ENCODE measurements at places on chromosomes 6 and 20.

GRCh38 chr6:136439514-136440190 is 110.6 kb downstream of the MAP7 start:
- DNase-seq: no peak

- DNase-seq: no peak
These were observed 332.5 kb downstream of the CD83 start for GRCh38 chr6:14450133-14450504.

DNA sequence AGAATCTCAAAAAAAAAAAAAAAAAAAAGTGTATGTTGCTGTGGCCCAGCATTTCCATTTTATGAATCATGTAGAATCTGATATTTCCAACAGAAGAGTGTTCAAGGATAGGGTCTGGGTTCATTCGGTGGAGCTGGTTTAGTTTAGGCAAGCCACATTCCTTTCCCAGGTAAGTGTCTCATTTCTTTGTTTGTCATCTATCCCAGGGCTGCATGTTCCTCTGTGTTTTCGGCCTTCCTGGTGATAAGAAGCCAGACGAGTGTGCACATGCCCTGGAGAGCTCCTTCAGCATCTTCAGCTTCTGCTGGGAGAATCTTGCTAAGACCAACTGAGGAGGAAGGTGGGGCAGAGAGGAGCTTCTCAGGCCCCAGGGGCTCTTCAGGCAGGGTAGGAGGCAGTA is 38.2 kb downstream of the NFYA start:
- no peak for DNase-seq

DNA sequence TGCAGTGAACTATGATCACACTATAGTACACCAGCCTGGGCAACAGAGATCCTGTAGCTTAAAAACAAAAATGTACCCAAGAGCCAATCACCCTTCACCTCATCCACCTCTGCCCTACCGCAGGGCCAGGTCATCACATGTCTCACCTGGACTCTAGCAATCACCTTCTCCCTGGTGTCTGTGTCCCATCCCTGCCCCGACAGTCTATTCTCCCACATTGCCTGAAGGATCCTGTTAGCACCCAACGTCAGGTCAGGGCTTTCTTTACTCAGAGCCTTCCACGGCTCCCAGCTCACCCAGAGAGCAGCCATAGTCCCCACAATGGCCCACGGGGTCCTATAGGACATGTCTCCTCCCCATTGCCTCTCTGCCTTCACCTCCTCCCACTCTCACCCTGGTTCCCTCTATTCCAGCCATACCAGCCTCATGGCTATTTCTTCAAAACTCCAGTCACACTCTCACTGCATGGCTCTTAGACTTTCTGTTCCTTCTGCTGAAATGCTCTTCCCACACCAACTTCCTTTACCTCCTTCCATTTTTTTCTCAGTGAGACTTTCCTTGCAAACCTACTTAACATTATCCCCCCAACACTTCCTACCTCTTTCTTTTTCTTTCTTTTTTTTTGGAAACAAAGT is 22.5 kb upstream of the ARFGEF2 start:
- no peak for DNase-seq

DNA sequence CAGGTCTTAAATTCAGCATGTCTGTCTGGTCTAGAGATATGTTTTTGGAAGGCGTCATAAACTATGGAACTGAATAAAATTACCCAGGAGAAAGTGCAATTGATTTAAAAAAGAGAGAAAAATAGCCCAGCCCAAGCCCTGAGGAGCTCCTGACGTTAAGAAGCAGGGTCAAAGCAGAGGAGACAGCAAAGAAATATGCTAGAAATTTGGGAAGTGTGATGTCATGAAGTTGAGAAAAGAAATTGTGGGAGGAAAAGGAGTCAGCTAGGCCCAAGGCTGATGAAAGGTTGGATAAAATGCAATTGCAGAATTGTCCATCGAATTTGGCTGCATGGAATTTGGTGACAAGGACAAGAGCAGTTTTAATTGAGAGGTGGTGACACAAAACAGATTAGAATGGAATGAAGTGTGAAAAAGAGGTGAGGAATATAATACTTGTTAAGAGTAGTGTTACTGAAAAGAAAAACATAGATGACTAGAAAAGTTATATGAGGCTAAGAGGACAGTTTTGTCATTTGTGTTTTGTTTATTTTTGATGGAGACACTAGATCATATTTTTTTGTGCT is 381.6 kb downstream of the LAMA2 start:
- no peak for DNase-seq

GRCh38 chr6:15297895-15298590 is 52.2 kb downstream of the JARID2 start:
- DNase-seq: no peak

DNA sequence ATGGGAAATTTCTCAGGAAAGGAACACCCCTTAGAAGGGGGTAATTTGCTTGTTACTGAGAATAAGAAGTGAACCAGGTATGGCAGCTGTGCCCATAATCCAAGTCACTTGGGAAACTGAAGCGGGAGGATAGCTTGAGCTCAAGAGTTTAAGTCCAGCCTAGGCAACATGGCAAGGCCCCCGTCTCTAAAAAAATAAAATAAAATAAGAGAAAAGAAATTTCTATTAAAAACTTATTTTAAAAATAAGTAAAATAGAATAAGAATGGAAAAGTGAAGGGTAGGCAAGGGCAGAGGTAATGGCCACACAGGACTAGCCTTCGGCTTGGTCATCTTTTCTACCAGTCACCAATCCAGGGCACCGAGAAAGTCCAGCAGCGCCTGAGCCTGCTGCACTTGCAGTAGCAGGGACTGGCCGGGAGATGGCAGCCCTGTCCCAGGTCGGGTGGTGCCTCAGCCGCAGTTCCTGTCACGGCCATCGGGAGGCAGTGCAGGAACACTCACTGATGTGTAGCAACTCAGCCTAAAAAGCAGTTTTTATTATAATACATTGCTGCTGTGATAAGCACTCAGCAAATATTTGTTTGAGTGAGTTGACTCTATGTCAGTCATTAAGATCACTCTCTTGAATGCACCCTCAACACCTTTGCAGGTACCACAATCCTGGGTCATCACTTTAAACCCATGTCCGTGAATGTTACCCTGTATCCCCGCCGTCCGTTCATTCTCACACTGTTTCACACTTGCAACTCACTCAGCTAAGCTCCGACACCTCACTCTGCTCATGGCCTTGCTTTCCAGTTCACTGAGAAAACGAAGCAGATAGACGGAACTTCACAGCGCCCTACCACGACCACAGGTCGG is 23.2 kb upstream of the GCM1 start:
- DNase-seq: peak; percentile 71

- DNase-seq: no peak
These were observed 19.9 kb downstream of the ATXN1 start for GRCh38 chr6:16741112-16742016.

- DNase-seq: no peak
These were observed 6.8 kb upstream of the MRAP2 start for GRCh38 chr6:84026721-84027164.

DNA sequence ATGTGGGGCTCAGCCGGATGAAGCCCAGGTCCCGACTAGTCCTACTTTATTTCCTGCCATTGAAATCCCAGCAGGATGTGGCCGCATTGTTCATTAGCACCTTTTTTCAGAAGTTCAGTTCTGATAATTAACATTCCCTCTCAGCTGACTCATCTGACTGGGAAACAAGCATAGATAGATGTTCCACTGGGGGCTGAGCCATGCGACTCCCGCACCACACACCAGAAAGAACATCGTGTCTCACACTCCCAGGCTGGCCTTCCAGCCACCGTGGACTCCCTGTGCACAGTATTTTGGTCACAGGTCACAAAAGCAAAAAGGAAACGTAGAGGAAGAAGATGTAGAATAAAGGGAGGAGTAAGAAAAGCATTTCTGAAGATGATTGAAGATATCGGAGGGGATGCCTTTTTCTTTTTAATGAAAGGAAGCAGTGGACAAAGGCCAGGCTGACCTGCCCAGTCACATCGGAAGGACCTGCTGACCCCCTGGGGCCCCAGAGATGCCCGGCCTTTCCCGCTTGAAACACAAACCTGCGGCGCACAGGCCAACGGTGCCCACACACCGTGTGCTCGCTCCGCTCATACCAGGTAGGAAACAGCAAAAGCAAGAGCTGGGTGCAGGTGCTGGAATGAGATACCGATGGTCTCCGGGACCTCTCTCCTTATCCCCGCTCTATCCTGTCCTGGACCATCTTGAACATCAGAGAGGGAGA is 11.8 kb downstream of the RPS6KA2 start:
- DNase-seq: no peak

- peak; percentile 59 for DNase-seq
These were observed 44.8 kb downstream of the INSM1 start for GRCh38 chr20:20412750-20413149.

DNA sequence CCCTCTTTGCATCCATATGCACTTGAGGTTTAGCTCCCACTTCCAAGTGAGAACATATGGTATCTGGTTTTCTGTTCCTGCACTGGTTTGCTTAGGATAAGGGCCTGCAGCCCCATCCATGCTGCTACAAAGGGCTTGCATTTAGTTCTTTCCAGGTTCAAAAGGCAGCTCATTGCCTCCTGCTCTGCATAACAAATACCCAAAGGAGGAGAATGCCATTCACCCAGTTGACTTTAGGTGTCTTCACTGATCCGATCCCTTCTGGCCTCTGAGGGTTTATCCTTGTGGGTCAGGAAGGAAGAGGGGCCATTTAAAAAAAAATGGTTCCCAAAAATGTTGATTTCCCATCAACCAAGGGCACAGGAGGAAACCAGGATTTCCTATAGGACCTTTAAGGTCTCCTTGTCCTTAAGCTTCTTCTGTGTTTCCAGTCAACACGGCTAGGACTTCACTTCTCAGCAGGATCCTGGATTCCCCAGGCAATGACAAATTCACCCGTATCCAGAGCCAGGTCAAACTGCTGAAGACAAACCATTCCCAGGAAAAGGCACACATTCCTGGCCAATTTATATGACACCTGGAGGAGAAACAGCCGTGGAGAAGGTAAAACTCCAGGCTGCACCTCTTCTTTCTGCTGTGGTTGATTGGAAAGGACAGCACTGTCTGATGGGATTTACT is 447.7 kb upstream of the CDH4 start:
- no peak for DNase-seq

GRCh38 chr6:137919837-137920730 is 53.0 kb downstream of the TNFAIP3 start:
- no peak for DNase-seq

DNA sequence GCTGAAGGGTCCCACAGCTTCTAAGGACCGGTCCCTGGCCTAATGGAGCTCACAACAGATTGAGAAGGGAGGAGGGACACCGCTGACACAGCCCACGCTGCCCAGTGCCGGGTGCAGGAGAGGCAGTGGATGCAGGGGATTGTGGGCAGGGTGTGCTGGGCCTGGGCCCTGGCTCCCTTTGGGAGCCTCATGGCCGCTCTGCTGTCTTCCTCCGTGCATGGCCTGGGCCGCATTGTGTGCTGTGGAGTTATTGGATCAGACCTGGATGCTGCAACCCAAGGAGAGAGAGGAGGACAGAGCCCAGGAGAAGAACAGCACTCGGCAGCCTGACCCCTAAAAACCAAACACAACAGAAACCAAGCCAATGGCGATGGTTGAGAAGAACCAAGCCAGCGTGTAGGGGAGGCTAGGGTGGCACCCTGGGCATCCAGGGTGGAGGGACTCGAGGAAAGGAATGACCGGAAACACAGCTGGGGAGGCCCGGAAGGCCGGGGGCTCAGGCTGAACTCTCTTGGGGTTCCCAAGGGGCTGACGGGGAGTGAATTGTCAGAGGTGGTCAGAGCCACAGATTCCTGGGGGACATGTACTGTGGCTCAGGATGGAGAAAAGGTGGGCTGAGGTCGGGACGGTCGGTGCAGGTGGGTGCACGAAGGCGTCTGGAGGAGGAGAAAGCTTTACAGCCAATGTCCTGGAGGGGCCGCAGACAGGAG is 41.0 kb downstream of the ERMARD start:
- no peak for DNase-seq

DNA sequence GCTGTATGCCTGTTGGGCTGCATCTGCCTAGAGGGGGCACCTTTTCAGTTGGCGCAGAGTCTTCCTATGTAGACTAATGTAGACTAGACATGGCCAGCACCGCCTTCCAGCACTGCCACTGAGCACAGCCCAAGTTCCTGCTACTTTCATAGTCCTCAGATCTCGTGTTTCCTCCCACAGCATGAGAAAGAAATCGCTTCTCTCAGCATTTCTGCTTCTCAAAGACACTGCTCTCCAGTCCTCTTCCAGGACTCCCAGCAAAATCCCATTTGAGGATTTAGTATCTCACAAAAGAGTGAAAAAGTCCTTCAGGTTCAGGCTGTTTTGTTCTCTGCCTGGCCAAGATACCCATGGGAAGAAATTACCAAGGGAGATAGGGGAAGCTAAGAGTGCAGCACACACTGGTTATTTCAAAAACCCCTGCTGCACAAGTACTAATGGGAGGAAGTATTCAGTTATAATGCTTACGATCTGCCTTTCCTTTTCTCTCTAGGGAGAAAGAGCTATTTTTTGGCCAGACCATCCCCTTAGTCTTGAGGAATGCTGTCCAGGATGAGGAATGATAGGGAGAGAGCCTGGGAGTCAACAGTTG is 35.7 kb downstream of the OGFRL1 start:
- DNase-seq: no peak

- no peak for DNase-seq
These were observed 20.8 kb downstream of the TBC1D7 start for GRCh38 chr6:13307508-13307995.

DNA sequence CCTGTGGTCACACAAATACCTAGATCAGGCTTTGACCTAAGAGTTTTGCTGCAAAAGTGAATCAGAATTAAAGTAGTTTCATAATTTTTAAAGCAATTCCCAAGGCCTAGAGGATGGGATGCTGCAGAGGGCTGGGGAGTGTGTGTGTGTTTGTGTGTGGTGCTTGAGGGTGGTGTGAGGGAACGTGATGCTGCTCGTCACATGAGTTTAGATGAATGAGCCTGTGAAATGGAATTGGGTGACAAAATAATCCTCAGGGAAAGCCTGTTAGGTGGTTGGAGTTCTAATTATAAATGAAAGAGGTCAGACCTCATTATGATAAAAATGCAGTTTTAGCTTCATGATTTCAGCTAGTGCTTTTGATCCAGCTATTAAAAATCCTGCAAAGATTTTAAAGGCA is 87.5 kb upstream of the TMEM170B start:
- DNase-seq: no peak

GRCh38 chr20:10423735-10424134 is 10.3 kb downstream of the MKKS start:
- DNase-seq: no peak

DNA sequence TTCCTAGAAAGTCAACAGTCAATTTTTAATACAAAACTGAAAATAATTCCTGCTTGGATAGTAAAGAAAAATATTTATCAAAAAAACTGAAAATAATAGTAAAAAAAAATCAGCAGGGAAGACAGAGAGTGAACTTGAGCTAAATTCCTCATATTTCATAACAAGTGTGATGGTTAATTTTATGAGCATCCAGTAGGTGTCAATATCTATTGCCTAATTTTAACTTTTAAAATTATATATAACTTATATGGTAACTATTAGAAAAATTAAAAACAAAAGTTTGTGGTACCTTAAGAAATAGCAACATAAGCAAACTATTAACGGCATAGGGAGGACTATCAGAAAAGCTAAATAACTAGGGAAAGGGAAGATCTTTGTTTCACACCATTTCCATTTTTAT is 2.1 kb downstream of the EPM2A start:
- no peak for DNase-seq

GRCh38 chr20:56400001-56400640 is 7.7 kb downstream of the CSTF1 start:
- DNase-seq: peak; percentile 27

- DNase-seq: no peak
These were observed 291.9 kb downstream of the KCNQ5 start for GRCh38 chr6:72913797-72914196.

Data from NCI-H526 treated with DMSO at 0.1 percent for 48 hours (cell line).